ENCODE measurements at places on chromosomes 2 and 18.

DNA sequence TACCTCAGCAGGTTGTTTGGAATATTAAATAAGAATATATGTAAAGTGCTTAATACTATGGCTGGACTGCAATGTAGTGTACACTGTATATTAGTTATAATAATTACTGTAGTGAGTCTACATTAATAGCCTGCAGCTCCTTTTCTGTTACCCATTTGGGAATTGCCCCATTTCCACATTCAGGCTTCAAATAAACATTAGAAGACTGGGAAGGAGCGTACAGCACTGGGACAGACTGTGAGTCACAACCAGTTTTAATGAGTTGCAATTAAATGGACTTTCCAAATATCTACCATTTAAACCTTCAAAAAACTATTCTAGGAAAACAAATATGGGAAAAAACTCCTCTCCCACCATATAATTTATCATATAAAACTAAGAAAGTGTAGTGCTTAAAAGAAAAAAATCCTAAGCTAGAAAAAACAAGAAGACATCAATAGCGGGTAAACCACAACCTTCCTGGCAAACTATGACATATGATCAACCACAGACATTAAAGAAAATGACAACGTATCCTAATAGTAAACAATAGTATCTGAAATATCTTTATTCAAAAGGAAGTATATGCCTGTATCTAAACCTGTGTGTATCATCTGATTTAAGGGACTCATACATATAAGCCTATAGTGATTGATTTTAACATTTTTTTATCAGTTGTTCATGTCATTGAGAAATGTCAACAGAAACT lies 86.1 kb downstream of the TRIP12 start:
- DNase-seq, result no peak

GRCh38 chr2:43399515-43400264 lies 173.3 kb upstream of the ZFP36L2 start:
- no peak for DNase-seq

GRCh38 chr2:65031341-65032018 lies 24.7 kb upstream of the CEP68 start:
- DNase-seq, result no peak

DNA sequence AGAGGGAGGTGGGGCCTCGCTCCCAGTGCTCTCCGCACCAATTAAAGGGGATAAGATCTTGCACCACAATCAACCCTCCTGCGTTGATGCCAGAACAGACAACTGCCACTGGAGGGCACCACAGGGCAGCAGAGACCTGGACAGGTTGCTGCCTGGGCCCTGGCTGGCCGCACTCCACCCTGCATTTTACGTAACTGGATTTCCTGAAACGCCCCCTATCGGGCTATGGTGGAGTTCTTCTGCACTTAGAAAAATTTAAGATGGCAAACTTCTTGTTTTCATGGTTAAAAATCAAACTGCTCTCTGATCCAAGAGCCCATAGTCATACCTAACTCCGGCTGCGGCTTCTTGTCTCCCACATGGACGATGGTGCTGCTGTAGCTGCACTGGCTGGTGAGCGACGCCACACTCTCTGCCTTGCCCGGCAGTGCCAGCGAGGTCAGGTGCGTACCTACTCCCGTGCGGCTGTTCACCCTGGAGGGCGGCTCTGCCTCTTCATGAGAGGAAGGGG lies 16.8 kb upstream of the HES6 start:
- peak; percentile 76 for DNase-seq

DNA sequence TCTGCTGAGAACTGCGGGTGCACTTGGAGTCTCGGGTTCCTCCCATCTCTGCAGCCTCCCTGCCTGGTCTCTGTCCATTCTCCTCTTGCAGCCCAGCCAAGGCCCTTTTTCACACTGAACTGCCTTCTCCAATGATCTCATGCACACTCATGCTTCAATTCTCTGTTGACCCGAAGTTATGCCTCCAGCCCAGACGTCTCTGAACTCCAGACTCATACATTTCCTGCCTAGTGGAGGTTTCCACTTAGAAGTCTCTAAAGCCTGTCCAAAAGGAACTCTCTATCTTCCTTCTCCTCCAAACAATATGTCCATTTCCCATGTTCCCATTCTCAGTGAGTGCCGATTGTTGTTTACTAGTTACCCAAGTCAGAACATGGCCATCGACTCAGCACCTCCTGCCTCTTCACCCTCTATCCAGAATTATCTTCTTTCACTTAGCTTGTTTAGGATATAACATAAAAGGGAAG lies 155.2 kb downstream of the IRS1 start:
- no peak for DNase-seq

DNA sequence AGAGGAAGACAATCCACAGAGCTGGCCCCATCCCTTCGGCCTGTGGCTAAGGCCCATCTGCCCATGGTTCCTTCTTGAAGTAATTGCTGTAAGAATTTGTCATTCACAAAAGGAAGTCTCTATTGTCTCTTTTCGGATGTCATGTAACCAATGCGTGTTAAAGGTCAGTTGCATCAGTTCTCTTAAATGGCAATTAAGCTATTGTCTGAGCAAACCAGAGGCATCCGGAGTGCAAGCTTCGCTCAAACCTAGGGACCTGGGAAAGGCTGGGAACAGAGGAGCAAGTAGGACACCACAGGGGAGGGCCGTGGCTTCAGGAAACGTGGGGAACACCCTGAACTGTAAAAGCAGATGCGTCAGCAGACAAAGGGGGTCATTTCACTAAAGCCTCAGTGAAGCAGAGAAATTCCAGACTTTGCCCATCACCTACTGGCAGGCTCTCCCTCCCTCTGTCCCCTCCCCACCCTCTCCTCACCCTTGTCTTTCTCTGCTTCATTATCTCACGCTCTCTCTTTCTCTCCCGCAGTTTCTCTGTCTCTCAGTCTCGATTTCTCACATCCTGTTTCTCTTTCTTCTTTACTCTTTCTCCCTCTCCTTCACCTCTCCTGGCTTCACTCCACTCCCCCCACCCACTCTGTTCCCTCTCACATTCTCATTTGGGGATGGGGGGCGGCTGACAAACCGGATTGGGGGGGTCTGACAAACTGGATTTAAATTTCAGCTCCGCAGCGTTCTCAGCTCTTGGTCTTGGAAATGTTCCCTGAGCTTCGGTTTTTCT lies 204.6 kb upstream of the TNP1 start:
- DNase-seq, result no peak

DNA sequence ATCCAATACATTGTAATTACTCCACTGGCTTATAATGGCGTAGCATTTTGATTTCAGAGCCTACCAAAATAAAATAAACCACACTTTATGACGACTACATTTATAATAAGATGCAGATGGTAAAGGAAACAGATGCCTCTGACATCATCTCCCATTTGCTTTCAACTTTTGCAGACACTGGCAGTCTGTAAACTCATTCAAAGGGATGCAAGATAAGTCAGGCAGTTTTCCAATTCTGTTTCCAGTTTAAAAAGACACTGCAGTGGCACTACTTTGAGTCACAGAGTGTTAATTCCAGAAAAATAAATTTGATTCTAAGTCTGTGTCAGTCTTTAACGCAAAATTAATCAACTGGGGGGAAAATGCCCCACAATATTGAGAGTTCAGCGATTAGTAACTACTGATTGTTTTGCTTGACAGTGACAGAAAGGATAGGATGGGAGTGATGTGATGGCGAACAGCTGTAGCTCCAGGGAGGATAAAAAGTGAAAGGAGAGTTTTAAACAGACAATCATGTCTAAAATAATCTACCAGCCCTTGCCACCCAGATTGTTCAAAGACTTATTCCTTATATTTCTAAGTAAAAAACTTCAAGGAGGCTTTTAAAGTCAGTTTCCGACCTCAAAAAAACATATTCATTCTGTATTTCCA lies 6.7 kb downstream of the DSEL start:
- DNase-seq, result no peak

GRCh38 chr18:7561909-7562460 lies 5.1 kb upstream of the PTPRM start:
- DNase-seq, result no peak

DNA sequence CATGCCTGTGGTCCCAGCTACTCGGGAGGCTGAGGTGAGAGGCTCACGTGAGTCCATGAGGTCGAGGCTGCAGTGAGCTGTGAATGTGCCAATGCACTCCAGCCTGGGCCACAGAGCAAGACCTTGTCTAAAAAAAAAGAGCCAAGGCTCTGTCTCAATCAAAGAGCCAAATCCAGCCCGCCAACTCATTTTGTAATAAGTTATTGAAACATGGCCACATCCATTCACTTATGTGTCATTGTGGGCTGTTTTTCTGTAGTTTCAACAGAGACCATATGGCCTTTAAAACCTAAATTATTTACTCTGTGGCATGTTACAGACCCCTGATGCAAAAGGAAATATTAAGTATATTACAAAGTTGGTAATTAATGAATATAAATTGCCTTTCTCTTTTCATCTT lies 60.8 kb downstream of the GPR39 start:
- no peak for DNase-seq

DNA sequence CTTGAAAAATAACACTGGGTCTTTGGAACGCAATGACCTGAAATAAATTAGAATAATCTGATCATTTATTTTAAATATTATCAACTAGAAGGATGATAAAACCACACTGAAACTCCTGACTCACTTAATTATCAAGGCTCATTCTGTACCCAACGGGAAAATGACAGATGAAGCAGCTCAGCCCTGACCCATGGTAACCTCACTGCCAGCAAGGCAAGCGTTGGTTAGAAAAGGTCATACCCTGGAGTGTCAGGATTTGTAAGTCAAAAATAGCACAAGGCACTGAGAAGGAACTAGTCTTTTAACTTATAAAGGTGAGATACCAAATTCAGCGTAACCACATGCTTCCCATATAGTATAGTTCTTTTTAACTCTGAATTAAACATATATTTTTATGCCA lies 277.5 kb downstream of the ETAA1 start:
- no peak for DNase-seq

DNA sequence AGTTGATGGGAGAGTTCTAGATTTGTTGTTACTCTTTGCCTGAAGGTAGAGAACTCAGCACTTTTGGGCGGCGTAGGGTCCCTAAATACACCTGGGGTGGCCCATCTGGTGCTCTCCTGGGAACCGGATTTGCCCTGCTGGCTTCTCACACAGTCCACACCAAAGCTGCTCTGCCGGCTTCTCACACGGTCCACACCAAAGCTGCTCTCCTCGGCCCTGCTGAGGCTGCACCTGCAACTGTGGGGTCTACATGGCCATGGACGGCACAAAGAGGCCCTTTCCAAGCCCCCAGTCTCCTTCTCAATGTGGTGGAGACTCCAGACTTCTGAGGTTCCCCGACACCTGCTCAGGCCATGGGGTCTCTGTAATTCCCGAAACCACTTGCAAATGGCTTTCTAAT lies 124.8 kb upstream of the GPC1 start:
- DNase-seq, result no peak

DNA sequence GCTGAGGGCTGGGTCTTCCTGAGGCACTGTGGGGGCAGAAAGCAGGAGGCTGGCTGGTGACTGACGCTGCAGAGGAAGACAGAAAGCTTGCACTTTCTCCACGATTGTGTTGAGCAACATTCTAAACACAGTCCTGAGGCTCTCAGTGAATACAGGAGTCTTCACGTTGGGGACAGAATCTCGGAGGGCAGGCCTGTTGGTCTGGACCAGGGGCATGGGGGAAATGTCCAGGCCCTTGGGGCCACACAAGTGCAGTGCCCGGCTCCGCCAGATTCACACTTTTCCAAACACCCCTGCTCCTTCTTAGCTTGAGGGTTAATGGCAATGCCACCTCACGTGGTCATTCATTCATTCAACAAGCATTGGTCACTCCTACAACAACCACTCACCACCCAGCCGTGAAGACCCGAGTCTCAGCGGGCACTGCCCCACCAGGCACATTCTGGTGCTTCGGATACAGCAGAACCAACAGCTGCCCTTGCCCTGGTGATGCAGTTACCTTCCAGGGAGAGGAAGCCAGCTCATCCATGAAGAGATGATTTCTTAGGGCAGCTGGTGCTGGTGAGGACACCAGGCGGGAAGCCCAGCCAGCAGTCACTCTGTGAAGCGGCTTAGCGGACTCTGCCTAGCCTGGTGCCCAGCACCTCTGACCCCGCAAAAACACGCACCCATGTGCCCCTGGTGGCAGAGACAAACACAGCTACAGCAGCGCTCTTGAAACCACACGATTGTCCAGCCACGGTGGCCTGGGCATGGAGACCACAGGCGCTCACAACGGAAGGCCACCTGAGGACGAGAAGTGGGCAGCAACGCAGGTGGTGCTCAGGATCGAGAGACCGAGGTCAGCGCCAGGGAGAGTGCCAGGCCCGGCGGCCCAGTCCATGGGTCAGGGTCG lies 10.9 kb upstream of the GPC1 start:
- DNase-seq, result no peak

DNA sequence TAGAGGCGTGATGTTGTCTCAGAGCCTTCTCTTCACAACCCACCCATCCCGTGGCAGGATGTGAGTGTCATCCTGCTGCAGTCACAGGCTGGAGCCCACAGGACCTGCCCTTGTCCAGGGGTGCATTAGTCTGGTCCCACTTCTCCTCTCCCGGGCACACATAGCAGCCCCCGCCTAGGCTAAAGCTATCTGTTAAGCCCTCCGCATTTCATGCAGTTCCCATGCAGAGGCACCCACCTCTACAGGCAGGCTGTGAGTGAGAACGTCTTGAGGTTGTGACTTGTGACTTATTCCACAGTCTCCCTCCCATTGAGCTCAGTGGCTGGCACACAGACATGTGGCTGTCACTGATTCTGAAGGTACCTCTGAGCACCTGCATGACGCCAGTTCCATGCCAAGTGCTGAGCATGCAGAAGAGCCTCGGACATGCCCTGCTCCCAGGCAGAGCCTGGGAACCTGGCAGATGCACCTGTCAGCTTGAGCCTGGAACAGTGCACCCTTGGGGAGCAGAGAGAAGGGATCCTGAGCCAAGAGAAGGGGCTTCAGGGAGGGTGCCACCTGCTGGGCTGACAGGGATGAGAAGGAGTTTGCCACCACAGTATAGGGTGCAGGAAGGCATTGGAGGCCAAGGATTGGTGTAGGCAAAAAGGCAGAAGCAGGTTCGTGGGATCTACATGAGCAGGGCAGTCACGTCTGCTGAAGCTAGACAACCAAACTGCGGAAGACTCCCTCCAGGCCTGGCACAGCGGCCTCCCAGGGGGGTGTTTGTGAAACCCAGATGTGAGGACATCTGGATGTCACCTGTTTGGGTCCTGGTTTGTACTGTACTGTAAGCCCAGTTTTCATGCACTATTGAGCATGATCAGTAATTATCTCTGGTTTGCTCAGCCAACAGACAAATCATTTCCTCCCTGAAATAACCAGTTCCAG lies 213.6 kb downstream of the GLI2 start:
- DNase-seq, result no peak

DNA sequence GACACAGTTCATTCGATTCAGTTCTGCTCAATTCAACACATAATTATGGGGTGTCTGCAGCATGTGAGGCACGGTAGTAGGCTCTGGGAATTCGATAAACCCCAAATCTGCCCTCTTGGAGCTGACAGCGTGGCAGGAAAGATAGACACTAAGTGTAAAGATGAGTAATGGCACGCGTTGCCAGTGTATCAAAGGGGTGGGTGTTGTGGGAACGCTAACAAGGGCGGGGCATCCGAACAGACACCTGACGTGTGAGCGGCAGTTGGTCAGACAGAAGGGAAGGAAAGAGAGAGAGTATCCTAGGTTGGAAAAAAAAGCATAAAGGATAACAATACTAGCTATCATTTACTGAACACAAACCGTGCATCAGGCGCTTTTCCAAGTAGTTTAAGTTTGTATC lies 125.7 kb upstream of the HAAO start:
- no peak for DNase-seq

- DNase-seq, result no peak
Observed at GRCh38 chr18:11736656-11737055, 47.6 kb downstream of the GNAL start.

GRCh38 chr2:144501118-144501517 lies 18.8 kb downstream of the ZEB2 start:
- no peak for DNase-seq

Measured in activated naive CD8-positive, alpha-beta T cell treated with anti-CD3 and anti-CD28 coated beads for 36 hours (primary cell).